ENCODE measurements at places on chromosomes 2 and 18.

GRCh38 chr18:23949863-23950262 lies 64.7 kb upstream of the TTC39C start:
- DNase-seq: no peak

DNA sequence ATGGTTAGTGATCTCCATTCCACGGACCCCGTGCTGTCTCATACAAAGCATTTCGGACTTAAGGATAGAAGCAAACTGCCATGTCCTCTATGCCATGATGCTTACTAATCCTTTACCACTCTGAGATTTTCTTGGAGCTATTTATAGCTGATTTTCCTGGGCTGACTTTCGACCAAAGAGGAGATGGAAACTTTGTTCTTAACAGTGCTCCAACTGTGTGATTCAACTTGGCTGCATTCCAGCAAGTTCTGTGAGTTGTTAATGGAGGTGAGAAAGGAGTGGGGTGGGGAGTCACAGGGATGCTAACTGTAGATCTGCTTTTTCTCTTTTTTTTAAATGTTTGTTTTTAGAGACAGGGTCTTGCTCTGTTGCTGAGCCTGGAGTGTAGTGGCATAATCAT lies 45.5 kb upstream of the MSH2 start:
- DNase-seq: no peak

DNA sequence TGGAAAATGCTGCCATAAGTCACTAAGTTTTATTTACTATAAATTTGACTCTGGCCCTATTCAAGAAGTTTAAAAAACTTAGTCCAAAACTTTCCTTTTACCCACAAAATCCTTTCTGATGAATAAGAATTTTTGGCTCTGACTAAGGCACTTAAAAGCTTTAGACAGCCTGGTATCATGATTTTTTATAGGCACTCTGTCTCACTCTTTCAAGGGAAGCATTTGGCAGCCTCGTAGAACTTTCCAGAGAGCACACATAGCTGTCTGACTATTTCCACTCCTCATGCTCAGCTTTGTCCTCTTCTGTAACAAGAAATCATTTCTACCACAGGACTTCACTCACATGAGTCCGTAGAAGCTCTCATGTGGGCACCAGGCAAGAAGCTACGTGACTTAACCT lies 32.3 kb upstream of the XDH start:
- DNase-seq: no peak

DNA sequence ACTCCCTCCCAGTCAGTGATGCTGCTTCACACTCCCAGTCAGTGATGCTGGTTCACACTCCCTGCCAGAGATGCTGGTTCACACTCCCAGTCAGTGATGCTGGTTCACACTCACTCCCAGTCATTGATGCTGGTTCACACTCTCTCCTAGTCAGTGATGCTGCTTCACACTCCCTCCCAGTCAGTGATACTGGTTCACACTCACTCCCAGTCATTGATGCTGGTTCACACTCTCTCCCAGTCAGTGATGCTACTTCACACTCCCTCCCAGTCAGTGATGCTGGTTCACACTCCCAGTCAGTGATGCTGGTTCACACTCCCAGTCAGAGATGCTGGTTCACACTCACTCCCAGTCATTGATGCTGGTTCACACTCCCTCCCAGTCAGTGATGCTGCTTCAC lies 34.3 kb upstream of the KCNG2 start:
- no peak for DNase-seq

DNA sequence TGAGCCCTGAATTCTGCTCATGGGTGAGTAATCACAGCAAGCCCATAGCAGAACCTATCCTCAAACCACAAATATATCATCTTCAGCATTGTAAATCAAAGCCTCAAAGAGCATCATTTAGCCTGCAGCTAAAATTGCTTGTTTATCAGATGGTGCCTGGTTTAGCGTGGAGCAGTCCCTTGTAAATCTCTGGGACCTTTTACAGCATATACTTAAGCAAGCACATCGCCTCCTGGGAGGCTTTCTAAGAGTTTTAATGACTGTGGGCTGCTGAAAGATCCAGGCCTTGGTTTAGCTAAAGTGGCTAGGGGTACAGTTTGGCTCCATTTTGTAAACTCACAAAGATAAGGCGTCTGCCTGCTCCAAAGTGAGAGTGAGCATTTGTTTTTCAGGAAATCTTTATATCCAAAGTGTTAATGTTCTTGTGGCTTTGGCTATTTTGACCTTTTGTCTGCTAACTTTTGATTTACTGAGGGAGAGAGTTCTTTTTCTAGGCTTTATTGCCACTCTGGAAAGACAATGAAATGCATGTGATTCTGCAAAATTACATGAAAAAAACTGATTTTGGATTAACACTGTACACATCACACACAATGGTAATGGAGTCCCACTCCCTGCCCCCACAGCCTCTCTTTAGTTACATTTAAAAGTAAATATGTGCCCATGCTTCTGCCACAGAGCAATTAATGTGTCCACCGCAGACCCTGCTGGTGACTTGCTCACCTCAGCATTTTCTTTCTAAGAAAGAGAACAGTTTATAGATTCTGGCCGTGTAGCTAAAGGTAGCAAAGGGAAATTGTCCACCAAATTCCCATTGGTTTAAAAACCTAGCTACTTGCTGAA lies 194.8 kb downstream of the LNPK start:
- DNase-seq: no peak

DNA sequence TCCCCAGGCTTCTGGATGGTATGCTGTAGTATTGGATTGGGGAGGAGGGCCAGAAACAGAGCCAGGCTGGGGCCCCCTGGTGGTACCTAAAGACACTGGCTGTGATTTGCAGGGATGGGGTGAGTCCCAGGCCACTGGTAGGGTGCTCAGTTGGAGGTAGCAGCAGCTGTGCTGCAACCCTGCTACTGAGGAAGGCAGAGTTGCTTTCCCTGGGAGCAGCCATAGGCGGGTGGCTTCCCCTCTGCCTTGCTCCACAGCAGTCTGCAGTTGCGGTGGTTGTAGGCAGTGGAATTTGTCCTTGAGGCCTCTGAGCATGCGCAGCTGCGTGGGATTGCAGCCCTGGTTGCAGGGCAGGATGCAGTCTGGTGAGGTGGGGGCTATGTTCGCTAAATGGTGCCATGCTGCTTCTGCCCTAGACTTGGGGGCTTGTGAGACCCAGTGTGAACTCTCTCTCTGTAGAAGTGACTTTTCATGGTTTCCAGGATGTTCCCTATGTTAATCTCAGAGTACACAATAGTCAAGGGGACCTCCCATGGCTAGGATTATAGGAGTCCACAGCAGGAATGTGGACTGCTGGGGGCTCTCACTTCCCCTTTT lies 443.5 kb downstream of the XIRP2 start:
- DNase-seq: peak; percentile 1

GRCh38 chr2:69307579-69308064 lies 79.4 kb downstream of the GFPT1 start:
- DNase-seq: no peak

DNA sequence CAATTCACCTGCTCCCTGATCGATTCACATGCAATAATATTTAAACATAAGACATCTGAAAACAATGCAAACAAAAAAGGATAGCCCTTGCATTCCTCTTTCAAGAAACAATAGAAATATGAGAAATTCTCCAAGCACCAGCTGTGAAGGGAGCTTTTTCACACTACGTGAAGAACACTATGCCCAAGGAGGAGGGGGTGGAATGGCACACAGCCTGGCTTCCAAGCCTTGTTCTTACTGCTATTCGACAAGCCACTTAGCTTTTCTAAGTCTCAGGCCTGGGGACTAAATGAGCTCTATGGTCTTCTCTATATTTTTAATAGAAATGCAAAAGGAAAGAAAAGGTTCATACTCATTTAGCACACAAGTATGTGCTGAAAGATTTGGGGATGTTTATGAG lies 92.2 kb upstream of the CHRNA1 start:
- DNase-seq: no peak

GRCh38 chr2:152097290-152097800 lies 1.5 kb downstream of the CACNB4 start:
- no peak for DNase-seq

- no peak for DNase-seq
These were observed 13.3 kb upstream of the EHBP1 start for GRCh38 chr2:62692225-62692624.

DNA sequence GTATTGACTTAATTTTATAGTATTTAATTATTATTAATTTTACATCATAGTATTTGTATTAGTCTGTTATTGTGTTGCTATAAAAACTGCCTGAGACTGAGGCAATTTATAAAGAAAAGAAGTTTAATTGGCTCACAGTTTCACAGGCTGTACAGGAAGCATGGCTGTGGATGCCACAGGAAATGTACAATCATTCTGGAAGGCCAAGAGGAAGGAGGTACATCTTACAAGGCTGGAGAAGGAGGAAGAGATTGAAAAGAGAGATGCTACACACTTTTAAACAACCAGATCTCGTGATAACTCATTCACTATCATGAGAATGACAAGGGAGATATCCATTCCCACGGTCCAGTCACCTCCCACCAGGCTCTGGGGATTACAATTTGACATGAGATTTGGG lies 2019.4 kb upstream of the PIK3C3 start:
- DNase-seq: no peak

GRCh38 chr2:98507891-98508708 lies 63.4 kb downstream of the INPP4A start:
- no peak for DNase-seq

GRCh38 chr18:59690996-59691395 lies 6.2 kb downstream of the CCBE1 start:
- DNase-seq: no peak

GRCh38 chr18:69947361-69948133 lies at the start of gene CD226:
Gene CD226, minus strand, starts transcription at chr18:69947873. Its CDS starts 467 bp downstream, at chr18:69947406.
- DNase-seq: peak; percentile 30

- no peak for DNase-seq
These were observed 13.3 kb downstream of the DSC1 start for GRCh38 chr18:31149351-31149750.

GRCh38 chr2:132463719-132464118 lies 47.1 kb downstream of the GPR39 start:
- DNase-seq: no peak

GRCh38 chr2:218570850-218571249 lies 2.2 kb downstream of the CNOT9 start:
- DNase-seq: no peak

DNA sequence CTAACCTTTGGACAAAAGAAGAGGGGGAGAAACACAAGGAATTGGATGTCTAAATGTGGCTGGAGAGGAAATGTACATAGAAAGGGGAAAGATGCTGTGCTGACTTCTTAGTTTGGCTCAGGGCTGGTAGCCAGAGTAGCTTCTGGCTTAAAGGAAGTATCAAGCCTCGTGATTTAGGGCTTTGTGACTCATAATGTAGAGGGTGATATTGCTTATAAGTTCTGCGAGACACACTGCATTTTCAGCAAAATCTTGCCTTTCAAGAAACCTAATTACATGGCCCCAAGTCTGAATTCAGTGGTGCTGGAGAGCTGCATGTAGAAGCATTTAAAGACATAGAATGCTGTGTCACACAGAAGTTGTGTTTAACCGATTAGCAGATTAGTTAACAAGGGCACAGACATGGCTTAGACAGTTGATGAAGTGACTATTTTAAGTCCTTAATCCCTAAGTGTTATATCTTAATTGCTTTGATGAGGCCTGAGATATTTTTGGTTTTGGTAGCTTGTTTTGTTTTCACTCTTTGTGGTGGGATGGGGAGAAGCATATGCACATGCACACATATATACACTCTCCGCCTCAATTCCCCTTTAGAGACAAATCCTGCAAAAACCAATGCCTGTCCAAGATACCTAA lies 66.4 kb downstream of the EPAS1 start:
- no peak for DNase-seq

- DNase-seq: no peak
These were observed 1521.3 kb upstream of the ACVR2A start for GRCh38 chr2:146323564-146323963.

DNA sequence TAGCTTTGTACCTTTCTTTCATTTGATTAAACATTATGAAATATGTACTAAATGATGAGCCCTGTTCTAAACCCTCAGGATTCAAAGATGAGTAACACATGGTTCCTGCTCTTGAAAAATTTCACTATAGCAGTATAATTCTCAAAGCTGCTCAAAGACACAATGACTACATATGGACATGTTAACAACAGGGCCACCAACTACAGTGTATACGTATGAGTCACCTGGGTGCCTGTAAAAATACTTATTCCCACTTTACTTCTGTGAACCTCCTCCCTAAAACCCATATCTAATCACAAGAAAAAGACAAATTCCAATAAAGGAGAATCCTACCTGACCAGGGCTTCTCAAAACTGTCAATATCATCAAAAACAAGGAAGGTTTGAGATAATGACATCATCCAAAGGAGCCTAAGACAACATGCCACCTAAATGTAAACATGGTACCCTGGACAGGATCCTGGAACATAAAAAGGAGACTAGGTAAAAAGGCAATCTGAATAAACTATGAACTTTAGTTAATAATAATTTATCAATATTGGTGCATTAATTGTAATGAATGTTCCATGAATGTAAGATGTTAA lies 84.7 kb downstream of the FAM161A start:
- DNase-seq: no peak

DNA sequence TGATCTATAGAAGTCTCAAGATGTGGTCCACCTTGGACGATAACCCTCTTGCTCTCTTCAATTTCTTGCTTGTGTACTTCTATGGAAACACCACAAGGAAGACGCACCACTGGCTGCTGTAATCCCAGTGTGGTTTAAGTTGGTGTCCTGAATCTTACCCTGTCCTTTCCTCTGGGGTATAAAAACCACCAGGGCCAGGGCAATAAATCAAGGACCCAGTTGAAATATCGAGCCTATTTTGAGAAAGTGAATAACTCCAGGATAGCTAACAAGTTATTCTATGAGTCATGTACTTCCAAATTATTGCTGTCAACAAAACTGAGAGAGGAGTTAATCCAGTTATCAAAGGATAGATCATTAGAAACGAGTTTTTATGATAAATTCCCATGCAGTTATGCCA lies 137.0 kb downstream of the RND3 start:
- no peak for DNase-seq

- no peak for DNase-seq
These were observed 48.9 kb upstream of the TMEM177 start for GRCh38 chr2:119630121-119630520.

- DNase-seq: no peak
These were observed 67.9 kb downstream of the DGKD start for GRCh38 chr2:233422050-233422639.

GRCh38 chr18:36697905-36698304 lies 130.9 kb downstream of the TPGS2 start:
- DNase-seq: no peak

GRCh38 chr2:14401873-14402272 lies 230.6 kb upstream of the LRATD1 start:
- DNase-seq: no peak

GRCh38 chr2:127170452-127171197 lies 49.5 kb downstream of the CYP27C1 start:
- DNase-seq: no peak

DNA sequence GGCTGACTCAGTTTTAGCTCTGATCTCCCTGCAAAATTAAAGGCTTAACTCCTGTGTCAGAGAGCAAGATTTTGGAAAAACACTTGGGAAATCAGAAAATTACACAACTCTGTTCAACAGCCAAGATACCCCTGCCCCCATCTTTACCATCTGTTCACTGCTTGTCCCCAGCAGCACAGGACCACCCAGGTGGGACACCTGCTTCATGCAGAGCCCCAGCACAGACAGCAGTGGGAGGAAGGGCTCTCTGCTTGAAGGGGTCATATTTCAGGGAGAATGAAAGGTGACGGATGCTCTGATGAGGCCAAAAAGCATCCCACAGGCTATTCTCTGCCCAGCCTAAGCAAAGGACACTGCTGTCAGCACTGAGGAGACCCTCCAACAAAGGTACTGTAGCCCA lies 584.6 kb upstream of the KLHL29 start:
- no peak for DNase-seq

GRCh38 chr2:69964353-69964841 lies 3.0 kb upstream of the ASPRV1 start:
- no peak for DNase-seq

Measured in KBM-7 (cell line).